Small intestine (tissue), 16 donors: ENCODE measurements at places on chromosomes 4 and X. TPM values are rescaled to one million over a fixed set of nuclear protein-coding genes. Genes with fewer than 3 reads are reported as not detected.

The GC gene
- polyA plus RNA-seq = 0.65 TPM

The MAGEA11 gene
- not detected for polyA plus RNA-seq

The ADAMTS3 gene
- polyA plus RNA-seq = 0.16 TPM

The CENPE gene
- polyA plus RNA-seq = under 0.01 TPM
